Mesothelial cell of epicardium (in vitro differentiated cells): ENCODE measurements at places on chromosomes 16 and 17. TPM values are rescaled to one million over a fixed set of nuclear protein-coding genes. Genes with fewer than 3 reads are reported as not detected.

DNA sequence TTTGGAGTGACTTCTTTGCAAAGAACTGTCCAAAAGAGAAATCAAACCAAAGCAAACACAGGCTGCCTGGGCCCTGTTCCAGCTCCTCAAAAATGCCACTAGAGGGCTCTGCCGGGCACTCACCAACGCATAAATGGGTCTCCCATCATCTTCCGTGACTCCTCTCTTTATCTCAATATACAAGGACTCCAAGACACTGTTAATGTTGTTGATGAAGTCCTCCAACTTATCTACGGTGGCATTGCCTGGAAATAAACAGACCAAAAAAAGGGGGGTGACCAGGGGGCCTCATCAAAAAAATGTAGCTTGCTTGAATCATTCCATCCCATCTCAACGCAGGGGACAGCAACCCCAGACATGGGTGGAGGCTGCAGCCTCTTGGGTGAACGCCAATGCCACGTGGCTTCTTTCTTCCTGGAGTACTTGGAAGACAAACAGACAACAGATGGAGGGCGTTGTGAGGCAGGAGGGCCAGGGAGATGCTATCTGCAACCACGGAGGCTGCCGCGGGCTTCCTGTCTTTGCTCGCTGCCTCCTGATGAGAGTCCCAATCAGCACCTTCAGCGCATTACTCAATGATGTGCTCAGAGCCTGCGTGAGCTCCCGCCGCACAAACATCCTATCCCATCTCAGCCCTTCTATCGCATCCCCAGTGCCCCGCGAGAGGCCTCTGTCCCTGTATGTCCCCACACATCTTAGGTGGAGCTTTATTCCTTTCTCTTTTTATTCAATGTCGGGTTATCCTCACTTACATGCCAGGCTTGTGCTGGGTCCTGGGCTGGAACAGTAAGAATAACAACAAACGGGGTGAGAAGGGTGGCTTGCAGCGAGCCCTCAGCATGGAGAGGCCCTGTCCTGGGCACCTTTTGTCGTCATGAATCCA is 32.0 kb downstream of the KDM8 start:
- H3K4me1 ChIP-seq = peaks cover 37% of the 10 kb centered on the region
- no peaks in the 10 kb centered on the region for H3K36me3 ChIP-seq
- no peak overlapping the region for H3K4me3 ChIP-seq
- DNase-seq = no peak

DNA sequence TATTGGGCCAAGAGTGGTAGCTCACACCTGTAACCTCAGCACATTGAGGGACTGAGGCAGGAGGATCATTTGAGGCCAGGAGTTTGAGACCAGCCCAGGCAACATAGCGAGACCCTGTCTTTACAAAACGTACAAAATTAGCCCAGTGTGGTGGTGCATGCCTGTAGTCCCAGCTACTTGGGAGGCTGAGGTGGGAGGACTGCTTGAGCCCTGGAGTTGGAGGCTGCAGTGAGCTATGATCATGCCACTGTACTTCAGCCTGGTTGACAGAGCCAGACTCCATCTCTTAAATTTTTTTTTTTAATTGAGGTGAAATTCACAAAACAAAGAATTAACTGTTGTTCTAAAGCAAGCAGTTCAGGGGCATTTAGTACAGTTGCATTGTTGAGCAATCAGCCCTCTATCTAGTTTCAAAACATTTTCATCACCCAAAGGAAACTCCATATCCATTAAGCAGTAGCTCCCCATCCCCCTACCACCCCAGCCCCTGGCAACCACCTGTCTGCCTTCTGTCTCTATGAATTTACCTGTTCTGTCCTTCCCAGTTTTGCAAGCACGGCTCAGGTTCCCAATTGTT is 15.6 kb downstream of the SNX29 start:
- no peak overlapping the region for H3K4me3 ChIP-seq
- H3K27ac ChIP-seq = no peak overlapping the region
- H3K27me3 ChIP-seq = no peaks in the 10 kb centered on the region
- no peaks in the 10 kb centered on the region for H3K36me3 ChIP-seq

DNA sequence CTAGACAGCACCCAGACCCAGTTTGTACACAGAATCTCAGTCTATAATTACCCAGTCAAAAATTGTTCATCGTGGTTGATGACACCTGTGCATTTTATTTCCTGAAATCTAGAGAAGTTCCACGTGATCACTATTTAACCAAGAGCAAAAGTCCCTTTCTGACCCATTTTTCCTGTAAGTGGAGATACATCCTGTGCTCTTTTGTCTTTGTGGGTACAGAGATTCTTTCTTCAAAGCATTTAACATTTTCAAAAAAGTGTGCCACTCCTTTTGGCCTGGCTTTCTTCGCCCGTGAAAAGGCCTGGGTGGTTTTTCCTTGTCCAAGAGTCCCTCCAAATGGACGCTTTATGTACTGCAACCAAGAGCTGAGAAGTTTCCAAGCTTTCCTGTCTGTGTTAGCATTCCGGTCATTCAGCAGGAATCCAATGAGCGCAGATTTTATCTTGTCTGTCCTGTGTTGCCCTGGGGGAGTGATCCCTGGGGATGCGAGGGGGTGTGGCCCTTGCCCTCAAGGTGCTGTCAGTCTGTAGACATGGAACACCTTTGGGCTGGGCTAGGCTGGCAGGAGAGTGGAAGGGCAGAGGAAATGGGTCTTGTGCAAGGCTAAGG is 161.1 kb upstream of the CACNG5 start:
- no peak overlapping the region for H3K4me3 ChIP-seq
- DNase-seq = no peak
- peaks cover 2% of the 10 kb centered on the region for H3K4me1 ChIP-seq
- H3K27me3 ChIP-seq = peaks cover 3% of the 10 kb centered on the region
- peaks cover 2% of the 10 kb centered on the region for H3K36me3 ChIP-seq

MYH3 gene
- total RNA-seq = 3.7 to 4.3 TPM (median 3.7 TPM) in 3 replicates
